ENCODE measurements at places on chromosomes 7 and 10.

DNA sequence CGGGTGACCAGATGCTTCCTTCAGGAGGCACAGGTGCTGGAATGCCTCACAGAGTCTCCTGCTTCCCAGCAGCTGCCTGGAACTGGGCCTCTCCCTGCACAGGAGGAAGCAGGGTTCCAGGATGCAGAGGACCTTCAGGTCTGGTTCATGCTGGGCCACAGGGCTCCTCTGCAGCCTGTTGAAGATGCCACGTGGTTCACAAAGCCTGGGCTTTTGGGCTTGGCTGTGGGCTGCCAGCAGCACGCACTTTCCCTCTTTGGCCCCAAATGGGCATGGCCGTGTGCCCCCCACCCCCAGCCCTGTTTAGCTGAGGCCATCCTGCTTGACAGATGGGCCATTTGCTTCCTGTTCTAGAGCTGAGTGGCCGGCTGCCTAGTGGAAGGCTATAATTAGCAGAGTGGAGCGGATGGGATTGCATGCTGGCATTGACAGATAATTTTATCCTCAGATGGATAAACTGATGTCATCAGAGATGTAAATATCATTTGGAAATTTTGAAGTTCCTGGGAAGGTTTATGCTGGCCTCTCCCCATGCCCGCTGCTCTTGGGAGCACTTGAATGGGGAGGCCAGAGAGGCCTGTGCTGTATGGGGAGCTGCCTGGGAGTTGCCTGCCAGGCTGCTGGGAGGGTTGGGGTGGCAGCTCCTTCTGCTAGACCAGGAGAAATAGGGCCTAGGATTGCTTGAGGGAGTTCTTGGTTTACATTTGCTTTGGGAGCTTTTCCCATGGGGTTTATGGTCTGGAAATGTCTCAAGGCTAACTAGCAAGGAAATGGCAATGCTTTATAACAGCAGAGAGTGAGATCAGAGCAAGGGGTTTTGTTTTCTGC is 28.2 kb downstream of the TSPAN15 start:
- no peak for DNase-seq

GRCh38 chr10:91341686-91342085 is 68.5 kb upstream of the HECTD2 start:
- DNase-seq = no peak

DNA sequence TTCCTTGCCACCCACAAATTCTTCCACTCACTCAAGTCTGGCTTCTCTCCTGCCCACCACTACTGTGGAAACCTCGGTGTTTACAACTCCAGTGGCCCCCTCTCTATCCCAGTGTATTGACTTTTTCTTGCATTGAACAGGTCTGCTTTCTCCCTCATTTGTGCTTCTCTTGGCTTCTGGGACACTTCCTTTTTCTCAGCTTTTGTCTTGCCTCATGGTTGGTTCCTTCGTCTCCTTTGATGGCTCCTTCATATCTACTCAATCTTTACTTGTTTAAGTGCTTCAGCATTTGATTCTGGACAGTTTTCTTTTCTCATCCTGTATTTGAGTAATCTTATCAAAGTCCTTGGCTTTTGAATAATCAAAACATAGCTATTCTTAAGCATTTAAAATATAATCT is 35.9 kb upstream of the FAM3C start:
- DNase-seq = no peak

DNA sequence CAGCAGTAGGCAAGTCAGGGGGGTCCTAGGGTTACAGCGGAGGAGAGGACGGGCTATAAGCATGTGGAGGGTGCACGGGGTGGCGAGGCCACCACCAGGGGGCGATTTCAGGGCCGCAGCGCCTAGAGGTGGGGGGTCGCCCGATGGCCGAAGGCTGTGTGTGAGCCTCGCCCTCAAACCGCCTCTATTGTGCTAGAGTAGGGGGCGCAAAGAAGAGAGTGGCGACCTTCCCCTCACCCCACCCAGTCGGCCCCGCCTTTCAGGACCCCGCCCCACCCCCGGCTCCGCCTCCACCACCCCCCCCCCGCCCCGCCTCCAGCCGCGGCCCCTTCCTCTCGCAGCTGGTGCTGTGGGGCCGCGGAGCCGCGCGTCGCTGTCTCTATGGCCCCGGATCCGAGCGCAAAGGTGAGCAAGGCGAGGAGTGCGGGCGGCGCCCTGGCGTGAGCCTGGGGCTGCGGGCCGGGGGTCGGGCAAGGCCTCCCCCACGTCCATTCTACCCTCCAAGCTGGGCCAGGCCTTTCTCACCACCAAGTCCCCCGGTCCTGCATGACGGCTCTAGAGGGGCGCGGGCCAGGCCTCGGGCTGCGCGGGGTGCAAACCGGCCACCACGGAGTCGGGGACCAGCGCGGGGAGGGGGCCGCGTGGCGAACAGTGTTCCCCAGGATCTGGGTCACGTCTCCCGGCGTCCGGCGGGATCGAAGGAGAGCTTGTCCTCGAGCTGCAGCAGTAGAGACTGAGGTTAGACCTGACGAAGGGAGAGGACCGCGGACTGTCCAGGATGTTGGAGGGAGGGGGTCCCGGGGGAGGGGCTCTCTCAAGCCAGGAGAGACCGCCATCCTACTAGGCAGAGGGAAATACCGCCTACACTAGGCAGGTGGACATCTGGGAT is at the start of gene SEMA4G:
Gene SEMA4G (plus strand): TSS at position 318 of the 889 bp plus-strand sequence. CDS start 3,409 bp downstream, outside the sequence.
- DNase-seq = peak; percentile 88

DNA sequence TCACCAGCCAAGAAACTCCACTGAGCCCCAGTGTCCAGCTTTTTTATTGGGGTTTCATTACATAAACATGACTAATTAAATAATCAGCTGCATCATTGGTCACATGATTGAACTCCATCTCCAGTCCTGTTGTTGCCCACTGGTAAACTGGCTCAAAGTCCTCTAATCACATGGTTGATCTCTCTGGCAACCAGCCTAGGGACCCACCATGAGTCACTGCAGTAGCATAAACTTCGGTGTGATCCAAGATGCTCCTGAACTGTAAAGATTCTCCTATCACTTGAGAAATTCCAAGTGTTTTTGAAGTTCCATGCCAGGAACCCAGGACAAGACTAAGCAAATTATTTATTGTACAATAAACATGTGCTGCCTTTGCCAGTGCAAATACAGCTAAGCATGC is 130.4 kb upstream of the AUTS2 start:
- DNase-seq = no peak

Measured in neural progenitor cell (in vitro differentiated cells).